ENCODE measurements at places on chromosomes 16 and 17.
A peak's percentile ranks its signal among the peaks of the same experiment; 100 is the strongest.

DNA sequence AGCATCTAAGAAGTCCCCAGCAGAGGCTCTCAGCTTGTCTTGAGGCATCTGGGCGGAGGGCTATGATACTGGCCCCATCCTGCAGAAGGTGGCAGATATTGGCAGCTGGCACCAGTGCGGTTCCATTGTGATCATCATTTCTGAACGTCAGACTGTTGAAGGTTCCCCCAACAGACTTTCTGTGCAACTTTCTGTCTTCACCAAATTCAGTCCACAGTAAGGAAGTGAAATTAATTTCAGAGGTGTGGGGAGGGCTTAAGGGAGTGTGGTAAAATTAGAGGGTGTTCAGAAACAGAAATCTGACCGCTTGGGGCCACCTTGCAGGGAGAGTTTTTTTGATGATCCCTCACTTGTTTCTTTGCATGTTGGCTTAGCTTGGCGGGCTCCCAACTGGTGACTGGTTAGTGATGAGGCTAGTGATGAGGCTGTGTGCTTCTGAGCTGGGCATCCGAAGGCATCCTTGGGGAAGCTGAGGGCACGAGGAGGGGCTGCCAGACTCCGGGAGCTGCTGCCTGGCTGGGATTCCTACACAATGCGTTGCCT, at the start of gene CIITA:
CIITA (plus strand) TSS at position 404 of the 543 bp plus-strand sequence; CDS start at position 533, 129 bp downstream.
- no peak for DNase-seq

DNA sequence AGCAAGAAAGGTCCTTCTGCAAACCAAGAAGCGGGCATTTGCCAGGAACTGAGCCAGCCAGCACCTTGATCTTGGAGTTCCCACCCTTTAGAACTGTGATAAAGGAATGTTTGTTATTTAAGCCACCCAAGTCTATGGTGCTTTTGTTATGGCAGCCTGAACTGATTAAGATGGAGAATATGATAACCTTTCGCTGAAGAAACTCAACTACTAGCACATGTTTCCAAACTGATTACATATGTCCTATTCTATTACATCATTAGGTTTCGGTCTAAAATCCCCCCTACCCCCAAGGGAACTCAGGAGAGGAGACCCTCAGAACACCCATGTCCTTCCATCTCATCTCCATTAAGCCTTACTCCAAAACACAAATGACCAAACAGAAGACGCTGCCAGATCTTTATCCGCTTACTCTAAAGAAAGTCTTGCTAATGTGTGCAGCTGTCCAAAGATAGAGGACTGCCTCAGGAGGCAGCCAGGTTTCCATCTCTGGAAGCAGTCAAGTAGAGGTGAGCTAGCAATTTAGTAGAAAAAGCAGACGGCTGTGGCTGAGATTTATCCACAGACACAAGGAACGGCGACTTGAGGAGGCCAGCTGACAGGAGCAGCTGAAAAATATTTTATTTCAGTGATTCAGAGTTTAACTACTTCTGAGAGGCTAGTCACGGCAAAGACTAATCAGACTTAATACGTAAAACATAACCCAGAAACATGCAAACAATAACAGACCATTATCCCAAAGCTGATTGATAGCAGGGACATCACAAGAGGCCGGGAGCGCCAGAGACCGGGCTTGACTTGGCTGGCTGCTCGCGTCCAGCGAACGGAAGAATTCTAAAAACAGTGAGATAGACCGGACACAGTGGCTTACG, 611.4 kb upstream of the CDH5 start:
- DNase-seq, result no peak

DNA sequence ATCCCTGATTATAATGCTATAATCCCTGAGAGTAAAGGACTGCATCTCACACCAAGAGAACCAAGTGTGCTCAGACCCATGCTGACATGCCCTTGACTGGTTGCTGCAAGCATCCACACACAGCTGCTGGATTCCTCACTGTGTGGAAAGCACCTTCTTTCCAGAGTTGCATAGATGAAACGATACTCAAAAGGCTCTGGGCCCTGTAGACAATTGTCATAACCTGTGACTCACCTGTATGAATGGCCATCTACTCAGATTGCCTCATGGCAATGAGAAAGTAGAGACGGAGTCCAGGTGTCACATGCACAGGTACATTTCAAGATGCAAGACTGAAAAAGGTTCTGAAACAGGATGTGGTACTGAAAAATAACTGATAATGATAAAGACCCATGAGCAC, 58.1 kb downstream of the MPHOSPH6 start:
- no peak for DNase-seq

- DNase-seq, result no peak
These were observed 1.3 kb downstream of the RAB37 start for GRCh38 chr17:74738051-74738996.

- no peak for DNase-seq
These were observed 130.3 kb downstream of the IRF8 start for GRCh38 chr16:86029131-86029741.

DNA sequence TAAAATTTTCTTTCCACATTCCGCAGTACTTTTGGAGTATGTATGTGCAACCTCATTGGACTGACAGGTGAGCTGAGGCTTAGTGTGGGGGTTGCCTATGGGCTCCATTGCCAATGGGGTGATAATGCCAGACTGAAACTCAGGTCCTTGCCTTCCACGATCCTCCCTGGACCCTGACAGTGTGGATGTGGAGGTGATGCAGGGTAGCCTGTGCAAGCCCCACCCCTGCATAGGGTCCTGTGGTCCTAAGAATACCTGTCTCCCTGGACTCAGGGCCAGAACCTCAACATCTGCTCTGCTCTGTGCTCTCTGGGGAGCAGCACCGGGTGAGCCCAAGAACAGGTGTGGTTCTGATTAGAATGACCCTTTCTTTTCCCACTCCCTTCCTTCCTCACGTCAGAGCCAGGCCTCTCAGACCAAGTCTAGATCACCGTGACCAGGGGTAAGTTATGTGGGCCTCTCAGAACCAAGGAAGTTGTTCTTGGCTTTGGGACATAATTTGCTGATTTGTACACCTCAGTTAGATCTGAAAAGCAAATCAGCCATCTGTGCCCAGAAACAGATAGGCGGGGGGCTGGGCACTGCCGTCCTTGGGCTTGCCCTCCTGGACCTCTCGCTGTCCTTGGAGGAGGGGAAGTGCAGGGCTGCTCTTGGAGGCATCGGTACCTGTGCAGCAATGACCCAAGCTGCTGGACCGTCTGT, 8.4 kb upstream of the TNS4 start:
- DNase-seq, result no peak

GRCh38 chr17:236641-237405, 55.4 kb upstream of the DOC2B start:
- peak; percentile 20 for DNase-seq

DNA sequence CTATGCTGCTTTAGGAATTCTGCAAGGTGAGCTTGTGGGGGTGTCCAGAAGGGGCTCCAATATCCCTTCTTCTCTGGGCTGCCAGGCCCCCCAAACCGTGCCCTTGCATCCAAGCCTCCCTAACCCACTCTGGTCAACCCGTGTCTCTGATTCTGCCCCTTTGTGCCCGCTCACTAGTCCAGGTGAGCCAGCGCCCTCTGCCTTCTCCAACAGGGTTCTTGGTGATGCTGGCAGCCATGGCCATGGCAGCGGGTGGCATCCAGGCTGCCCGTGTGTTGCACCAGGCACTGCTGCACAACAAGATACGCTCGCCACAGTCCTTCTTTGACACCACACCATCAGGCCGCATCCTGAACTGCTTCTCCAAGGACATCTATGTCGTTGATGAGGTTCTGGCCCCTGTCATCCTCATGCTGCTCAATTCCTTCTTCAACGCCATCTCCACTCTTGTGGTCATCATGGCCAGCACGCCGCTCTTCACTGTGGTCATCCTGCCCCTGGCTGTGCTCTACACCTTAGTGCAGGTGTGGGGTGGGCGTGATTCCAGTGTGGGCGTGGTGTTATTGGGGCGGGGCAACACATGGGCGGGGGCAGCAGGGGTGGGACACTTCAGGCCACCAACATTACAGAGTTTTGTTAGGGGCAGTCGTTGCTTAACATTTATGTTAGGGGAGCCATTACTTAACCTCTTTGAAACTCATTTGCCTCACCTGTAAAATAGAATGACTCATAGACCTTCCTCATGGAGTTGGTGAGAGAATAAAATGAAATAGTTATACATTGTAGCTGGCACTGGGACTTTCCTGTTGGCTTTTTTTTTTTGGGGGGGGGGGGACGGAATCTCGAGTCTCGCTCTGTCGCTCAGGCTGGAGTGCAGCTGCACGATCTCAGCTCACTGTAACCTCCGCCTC, 31.4 kb downstream of the ANKRD40 start:
- DNase-seq, result no peak
